ENCODE measurements at places on chromosomes 5 and 9.

DNA sequence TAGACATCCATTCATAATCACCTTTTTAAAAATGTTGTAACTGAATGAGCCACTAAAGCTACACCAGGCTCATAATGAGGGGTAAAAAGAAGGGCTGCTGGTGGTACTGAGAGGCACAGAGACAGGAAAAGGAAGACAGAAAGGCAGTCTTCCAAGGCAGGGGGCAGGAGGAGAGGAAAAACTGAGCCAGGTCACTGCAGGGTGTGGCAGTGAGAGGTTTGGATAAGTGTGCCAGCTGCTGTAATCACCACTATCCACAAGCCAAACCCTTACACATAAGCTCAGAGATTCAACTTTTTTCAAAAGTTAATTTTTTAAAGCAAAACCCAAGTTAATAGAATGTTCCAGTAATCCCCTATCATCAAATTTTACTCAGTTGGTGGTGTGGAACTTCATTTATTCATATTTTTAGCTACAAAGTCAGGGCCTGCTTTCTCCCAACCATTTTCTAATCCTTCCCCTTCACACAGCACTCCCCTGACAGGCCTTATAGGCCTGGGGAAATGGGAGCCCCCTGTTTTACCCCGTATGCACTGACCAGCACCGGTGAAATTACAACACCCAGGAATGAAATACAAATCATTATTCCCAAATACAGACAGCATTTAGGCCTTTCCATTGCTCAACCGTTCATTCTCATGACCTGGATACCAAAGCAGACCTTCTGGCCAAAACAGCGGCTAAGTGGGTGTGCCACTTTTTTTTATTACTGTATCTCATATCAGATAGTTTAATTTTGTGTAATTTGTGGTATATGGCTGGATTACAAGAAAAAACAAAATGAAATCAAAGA is 76.3 kb downstream of the EFNA5 start:
- DNase-seq = no peak

DNA sequence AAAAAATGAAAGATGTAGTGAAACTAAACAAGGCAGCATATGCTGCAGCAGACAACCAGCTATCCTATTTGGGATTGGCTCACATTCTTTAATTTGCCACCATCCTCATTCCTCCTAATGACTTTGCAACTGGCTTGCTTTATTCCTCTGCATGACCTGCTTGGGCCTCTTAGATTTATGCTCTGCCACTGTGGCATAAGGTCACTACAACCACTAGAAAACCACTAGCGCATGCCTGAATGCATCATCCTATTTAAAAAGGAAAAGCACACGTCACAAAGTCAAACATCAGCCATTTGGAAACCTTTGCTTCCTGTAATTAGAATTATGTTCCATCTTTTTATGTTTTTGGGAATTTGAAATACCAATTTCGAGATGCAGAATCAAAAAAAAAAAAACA is 40.8 kb upstream of the CCDC152 start:
- no peak for DNase-seq

DNA sequence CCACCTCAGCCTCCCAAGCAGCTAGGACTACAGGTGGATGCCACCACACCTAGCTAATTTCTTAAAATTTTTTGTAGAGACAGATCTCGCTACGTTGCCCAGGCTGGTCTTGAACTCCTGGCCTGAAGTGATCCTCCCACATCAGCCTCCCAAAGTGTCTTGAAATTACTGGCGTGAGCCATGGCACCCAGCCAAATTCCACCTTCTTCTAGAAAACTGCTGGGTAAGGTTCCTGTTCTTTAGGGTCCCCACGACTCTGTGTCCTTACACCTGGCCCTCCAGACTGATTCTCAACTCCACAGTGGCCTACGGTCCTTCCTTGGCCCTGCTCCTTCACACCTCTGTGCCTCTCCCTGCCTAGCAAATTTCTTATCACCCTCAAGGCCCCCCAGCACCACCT is 1.9 kb downstream of the MAPK9 start:
- DNase-seq = no peak

DNA sequence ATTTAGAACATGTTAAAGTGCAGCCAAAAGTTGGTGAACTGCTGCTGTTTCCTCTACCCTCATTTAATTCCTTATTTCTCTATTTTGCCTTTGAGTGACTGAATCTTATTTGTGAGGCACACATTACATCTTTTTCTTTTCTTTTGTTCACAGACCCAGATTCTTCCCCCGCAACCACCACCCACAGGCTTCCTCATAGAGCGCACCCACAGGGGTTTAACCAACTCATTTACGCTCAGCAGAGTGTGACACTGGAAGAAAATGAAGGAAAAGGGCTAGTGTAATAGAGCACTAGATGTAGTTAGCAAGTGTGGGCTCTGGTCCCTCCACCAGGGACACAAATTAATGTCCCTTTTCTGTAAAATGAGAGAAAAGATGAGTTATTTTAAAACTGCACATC is 200.7 kb downstream of the PARP8 start:
- DNase-seq = no peak

DNA sequence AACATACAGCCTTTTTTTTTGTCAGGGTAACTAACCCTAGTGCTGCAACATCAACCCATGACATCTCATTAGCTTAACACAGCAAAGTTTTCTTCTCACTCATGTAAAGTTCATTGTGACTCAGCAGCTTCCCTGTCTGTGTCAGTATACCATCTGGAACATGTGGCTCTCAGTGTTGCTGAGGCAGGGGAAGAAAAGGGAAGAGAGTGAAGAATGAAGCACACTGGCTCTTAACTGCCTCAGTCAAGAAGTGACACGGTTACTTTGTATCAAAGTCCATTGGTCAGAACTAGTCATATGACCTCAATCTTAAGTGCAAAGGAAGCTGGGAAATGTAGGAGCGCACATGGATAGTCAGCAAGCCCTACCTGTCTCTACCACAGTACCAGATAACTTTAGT is 185.0 kb upstream of the ELL2 start:
- no peak for DNase-seq
